ENCODE measurements at places on chromosomes 7 and 10.
A peak's percentile ranks its signal among the peaks of the same experiment; 100 is the strongest.

- no peaks in the 10 kb centered on the region for H3K36me3 ChIP-seq
- H3K27me3 ChIP-seq, result no peaks in the 10 kb centered on the region
- H3K4me1 ChIP-seq, result no peaks in the 10 kb centered on the region
- H3K4me3 ChIP-seq, result no peak overlapping the region
- H3K27ac ChIP-seq, result no peak overlapping the region
Measured at GRCh38 chr7:68800316-68800715, 798.0 kb upstream of the AUTS2 start.

DNA sequence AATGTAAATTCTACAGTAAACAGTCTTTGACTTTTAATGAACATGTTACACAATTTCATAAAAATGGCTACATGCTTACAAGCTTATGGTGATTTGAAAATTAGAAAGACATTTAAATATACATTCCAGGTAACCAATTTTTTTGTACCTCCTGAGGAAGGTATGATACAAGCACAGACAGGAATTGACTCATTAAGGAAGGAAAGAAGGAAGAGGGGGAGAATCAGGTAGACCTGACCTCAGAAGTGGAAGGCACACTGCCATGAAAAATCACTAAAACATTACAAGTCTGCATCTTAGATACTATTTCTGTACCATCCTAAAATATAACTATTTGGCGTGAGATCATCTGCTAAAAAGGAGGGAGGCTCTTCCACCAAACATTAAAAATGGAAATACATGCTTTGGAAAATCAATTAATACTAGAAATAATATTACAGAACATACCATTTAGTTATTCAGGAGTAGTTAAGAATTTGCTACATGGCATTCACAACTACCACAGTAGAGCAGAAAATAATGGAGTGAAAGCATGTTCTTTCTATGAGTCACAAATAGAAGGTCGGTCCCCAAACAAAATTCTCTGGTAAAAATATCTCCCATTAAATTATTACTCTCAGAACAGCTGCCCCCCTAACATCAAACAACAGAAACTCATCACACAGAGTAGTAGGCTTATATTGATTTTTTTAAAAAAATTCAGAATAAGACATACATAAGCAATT is 15.2 kb downstream of the RAB11FIP2 start:
- DNase-seq, result no peak
- H3K27ac ChIP-seq, result no peak overlapping the region
- no peaks in the 10 kb centered on the region for H3K4me1 ChIP-seq
- H3K36me3 ChIP-seq, result peaks cover 18% of the 10 kb centered on the region
- no peak overlapping the region for H3K4me3 ChIP-seq

DNA sequence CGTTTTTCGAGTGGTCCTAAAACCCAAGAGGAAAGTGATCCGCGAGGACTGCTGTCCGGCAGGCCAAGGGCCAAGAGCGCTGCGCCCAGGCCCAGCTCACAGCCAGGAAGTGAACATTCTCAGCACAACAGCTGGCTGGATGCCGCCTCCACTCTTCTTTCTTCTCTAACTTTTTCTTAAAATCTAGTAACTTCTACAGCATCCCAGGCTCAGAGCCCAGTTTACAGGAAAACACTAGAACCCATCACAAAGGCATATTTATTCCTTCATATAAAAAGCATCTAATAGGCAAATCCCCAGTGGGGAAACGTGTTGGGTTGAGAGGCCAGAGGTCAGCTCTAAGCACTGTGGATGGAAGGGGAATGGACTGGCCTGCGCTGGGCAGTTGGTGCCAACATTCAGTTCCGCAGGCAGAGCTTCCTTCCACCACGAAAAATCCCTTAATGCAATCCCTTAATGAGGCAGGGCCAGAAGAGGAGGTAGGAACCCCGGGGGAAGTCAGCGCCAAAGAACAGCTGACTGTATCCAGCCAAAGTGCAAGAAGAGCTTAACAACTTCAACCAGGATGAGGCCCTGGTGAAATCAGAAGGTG is 74.8 kb downstream of the ZRANB1 start:
- no peaks in the 10 kb centered on the region for H3K27me3 ChIP-seq
- peaks cover 26% of the 10 kb centered on the region for H3K36me3 ChIP-seq
- no peak overlapping the region for H3K27ac ChIP-seq
- no peak for DNase-seq

DNA sequence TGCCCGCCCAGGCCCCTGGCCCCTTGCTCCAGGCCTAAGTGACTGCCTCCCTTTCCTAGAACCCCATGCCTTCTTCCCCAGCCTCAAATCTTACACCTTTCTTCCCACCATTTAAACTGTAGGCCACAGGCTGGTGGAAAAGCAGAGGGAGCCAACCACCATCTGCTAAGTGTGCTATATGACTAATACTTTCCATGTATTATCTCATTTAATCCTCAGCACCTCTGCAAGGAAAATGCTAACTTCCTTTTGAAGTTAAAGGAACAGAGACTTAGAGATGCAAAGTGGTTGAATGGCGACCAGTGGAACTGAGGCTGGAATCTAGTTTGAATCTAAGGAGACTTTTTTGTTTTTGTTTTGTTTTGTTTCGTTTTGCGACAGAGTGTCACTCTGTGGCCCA is 17.8 kb upstream of the MTPAP start:
- no peak overlapping the region for H3K4me3 ChIP-seq
- no peak overlapping the region for H3K27ac ChIP-seq
- no peaks in the 10 kb centered on the region for H3K27me3 ChIP-seq
- no peak for DNase-seq
- no peaks in the 10 kb centered on the region for H3K36me3 ChIP-seq
- H3K4me1 ChIP-seq, result no peaks in the 10 kb centered on the region

- DNase-seq, result no peak
- H3K27ac ChIP-seq, result no peak overlapping the region
- no peaks in the 10 kb centered on the region for H3K27me3 ChIP-seq
Measured at GRCh38 chr7:50197549-50197948, 104.5 kb upstream of the ZPBP start.

- no peak overlapping the region for H3K4me3 ChIP-seq
- H3K4me1 ChIP-seq, result no peaks in the 10 kb centered on the region
- H3K27ac ChIP-seq, result no peak overlapping the region
- H3K27me3 ChIP-seq, result no peaks in the 10 kb centered on the region
- H3K36me3 ChIP-seq, result no peaks in the 10 kb centered on the region
Measured at GRCh38 chr10:60986791-60987190, 42.8 kb upstream of the RHOBTB1 start.

GRCh38 chr7:11252705-11253272 is 279.1 kb downstream of the PHF14 start:
- no peaks in the 10 kb centered on the region for H3K4me1 ChIP-seq
- H3K27ac ChIP-seq, result no peak overlapping the region
- H3K36me3 ChIP-seq, result no peaks in the 10 kb centered on the region
- no peaks in the 10 kb centered on the region for H3K27me3 ChIP-seq

GRCh38 chr7:44183386-44183785 is 5.9 kb downstream of the GCK start:
- H3K4me1 ChIP-seq, result no peaks in the 10 kb centered on the region
- H3K27ac ChIP-seq, result no peak overlapping the region
- DNase-seq, result no peak
- no peak overlapping the region for H3K4me3 ChIP-seq
- peaks cover 21% of the 10 kb centered on the region for H3K27me3 ChIP-seq

GRCh38 chr10:103645141-103646054 is 151.9 kb downstream of the NEURL1 start:
- peak overlapping the region; percentile 7 for H3K27ac ChIP-seq
- H3K27me3 ChIP-seq, result no peaks in the 10 kb centered on the region
- no peak for DNase-seq

DNA sequence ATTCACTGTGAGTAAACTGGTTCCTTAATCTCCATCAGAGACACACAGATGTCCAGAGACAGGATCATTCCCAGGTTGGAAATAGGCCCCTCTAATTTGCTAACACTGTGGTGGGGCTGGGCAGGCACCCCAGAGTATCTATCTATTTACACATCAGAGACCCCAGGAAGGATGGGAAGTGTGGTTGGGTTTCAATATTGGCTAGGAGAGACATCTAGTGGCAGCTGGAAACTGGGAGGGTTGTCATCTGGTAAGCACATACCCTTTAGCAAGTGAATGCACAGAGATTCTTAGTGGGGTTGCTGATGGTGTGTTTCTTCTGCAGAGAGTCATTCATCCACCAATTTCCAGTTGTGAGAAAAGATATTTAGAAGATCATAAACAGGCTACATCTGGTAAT is 36.0 kb upstream of the NRG3 start:
- no peaks in the 10 kb centered on the region for H3K4me1 ChIP-seq
- no peak overlapping the region for H3K4me3 ChIP-seq
- no peaks in the 10 kb centered on the region for H3K36me3 ChIP-seq
- no peak overlapping the region for H3K27ac ChIP-seq
- no peak for DNase-seq

DNA sequence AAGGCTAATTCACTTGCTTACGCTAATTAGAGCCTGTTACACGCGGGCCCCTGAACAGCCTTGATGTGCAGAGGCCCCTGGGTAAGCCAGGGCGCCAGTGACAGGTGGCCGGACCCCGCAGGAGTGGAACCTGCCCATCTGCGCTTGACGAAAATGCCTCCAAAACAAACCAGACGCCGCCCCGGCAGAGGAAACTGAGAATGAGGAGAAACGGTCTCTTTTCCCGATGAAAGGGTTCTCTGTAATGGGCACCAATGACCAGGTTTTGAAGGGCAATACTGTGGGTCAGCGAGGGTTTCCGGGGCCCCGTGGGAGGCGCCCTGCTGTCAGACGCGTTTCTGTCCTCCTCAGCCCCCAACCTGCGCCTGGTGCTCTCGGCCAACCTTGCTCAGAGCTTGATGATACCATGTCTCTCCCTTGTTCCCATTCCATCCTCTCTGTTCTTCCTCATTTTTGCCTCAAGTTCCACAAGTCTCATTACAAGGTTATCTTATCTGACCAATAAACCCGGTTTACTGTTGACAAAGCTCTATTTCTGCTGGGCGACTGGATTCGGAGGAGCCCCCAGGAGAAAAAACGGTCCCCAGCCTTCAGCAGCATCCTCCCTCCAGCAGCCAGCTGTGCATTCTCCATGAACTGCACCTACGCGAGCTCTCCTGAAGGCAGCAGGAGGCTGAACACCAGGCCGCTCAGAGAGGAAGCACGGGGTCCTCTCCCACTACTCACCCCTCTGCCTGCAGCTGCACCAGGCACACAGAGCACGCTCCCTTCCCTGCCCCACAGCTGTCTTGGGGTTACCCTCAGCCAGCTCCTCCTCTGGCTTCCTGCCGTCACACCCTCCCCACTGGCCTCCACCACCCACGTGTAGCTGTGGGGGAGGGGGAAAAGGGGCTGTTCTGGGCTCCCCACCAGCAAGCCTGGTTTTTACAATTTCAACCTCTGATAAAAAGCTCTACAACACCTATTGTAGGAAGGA is 202.0 kb downstream of the MAD1L1 start:
- no peaks in the 10 kb centered on the region for H3K27me3 ChIP-seq
- H3K4me3 ChIP-seq, result no peak overlapping the region
- no peaks in the 10 kb centered on the region for H3K4me1 ChIP-seq
- no peaks in the 10 kb centered on the region for H3K36me3 ChIP-seq
- DNase-seq, result peak; percentile 64
- no peak overlapping the region for H3K27ac ChIP-seq

DNA sequence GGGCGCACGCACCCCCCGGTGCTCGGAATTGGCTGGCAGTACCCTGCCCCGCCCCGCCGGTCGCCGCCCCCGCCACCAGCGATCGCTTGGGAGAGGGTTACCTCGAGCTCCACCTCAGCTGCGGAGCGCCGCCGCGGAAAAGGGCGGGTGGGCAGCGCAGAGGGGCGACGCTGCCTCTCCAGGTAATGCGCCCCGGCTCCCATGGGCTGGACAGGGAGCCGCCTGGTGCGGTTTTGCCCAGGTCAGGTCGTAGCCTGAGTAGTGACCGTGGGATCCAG is 1.3 kb downstream of the PFKFB3 start:
- peak overlapping the region; percentile 66 for H3K4me3 ChIP-seq
- H3K36me3 ChIP-seq, result no peaks in the 10 kb centered on the region
- H3K4me1 ChIP-seq, result peaks cover 63% of the 10 kb centered on the region

DNA sequence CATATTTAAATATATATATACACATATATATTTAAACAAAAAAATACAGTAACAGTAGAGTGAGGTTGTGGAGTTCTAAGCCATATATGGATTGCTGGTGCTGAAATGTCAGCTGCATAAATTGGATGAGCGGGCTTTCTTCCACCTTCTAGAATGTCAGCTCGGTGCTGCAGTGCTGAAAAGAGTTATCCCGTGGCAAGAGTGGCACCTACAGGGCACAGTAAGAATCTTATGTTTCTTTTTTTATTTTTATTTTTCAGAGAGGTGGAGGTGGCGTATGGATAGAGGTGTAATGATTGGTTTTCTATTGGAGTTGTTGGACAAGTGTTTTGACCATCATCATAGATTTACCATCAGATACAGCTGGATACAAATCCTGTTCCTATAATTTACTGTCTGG is 86.2 kb upstream of the DYNC1I1 start:
- H3K4me1 ChIP-seq, result peaks cover 10% of the 10 kb centered on the region
- DNase-seq, result peak; percentile 58
- H3K27ac ChIP-seq, result no peak overlapping the region
- no peaks in the 10 kb centered on the region for H3K27me3 ChIP-seq

DNA sequence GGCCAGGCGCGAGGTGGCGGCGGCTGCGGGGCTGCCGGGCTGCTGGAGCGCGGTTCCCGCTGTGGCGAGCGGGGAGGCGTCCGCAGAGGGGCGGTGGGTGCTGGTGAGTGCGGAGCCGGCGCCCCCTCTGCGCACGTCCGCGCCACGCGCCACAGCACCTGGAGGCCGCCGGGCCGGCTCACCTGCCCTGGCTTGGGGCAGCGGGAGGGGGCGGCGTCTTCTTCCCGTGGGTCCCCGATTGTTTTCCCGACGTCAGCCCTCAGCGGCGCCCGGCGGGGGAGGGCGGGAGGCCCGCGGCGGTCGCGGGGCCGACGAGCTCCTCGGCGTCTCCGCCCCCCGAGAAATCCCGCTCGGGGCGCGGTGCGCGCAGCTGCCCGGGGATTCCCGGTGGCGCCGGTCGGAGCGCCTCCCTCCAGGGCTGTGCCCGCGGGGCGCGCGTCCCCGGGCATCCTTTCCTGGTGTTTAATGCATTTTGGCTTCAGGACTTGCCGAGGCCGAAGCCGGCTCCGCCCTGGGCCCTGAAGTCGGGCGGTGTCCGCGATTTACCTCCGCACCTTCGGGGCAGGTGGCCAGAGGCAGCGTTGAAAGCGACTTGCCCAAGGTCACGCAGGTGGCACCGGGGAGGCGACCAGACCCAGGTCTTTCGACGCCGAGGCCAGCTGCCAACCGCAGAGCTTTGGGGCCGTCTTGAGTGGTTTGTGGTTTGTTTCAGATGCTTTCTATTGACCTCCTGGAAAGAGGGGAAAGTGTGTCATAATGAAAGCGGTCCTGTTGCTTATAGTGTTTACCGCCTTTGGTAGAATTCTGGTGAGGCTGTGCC is 561 bp downstream of the PLEKHA1 start:
- H3K27ac ChIP-seq, result peak overlapping the region; percentile 92
- no peaks in the 10 kb centered on the region for H3K36me3 ChIP-seq
- peak overlapping the region; percentile 69 for H3K4me3 ChIP-seq
- peaks cover 47% of the 10 kb centered on the region for H3K27me3 ChIP-seq
- no peaks in the 10 kb centered on the region for H3K4me1 ChIP-seq

- no peaks in the 10 kb centered on the region for H3K27me3 ChIP-seq
- no peak overlapping the region for H3K4me3 ChIP-seq
- no peaks in the 10 kb centered on the region for H3K36me3 ChIP-seq
Measured at GRCh38 chr7:20541608-20542349, 73.7 kb upstream of the ABCB5 start.

- no peaks in the 10 kb centered on the region for H3K27me3 ChIP-seq
- DNase-seq, result no peak
- H3K36me3 ChIP-seq, result no peaks in the 10 kb centered on the region
- H3K4me1 ChIP-seq, result peaks cover 24% of the 10 kb centered on the region
- H3K27ac ChIP-seq, result peak overlapping the region; percentile 94
Measured at GRCh38 chr10:61992671-61993668, 91.5 kb downstream of the ARID5B start.

GRCh38 chr7:30238721-30239441 is 45.5 kb upstream of the ZNRF2 start:
- no peak overlapping the region for H3K4me3 ChIP-seq
- H3K36me3 ChIP-seq, result no peaks in the 10 kb centered on the region
- DNase-seq, result no peak
- H3K27ac ChIP-seq, result no peak overlapping the region

All from left lung (tissue), 14 donors.